ENCODE measurements at places on chromosomes 2 and 18.

GRCh38 chr2:109256111-109256510, 127.1 kb downstream of the SH3RF3 start:
- DNase-seq, result no peak

DNA sequence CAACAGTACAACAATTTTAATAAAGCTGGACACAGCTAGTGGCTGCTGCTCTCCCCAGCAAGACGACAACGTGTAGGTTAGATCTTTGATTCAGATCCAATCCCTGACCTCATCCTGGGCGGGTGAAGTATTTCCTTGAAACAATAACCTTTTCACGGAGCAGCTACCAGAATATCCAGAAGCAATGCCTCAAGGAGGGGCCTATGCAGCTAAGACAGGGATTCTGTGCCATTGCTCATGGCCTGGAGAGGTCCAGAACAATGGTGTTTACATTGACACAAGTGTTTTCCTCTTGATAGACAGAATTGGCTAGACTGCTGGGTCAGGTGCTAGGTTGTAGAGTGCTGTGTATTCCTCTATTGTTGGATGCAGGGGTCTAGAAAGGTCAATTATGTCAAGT, 520.1 kb downstream of the BCL11A start:
- DNase-seq, result no peak

- DNase-seq, result no peak
These were observed 70.0 kb downstream of the CAPN13 start for GRCh38 chr2:30737326-30737610.

DNA sequence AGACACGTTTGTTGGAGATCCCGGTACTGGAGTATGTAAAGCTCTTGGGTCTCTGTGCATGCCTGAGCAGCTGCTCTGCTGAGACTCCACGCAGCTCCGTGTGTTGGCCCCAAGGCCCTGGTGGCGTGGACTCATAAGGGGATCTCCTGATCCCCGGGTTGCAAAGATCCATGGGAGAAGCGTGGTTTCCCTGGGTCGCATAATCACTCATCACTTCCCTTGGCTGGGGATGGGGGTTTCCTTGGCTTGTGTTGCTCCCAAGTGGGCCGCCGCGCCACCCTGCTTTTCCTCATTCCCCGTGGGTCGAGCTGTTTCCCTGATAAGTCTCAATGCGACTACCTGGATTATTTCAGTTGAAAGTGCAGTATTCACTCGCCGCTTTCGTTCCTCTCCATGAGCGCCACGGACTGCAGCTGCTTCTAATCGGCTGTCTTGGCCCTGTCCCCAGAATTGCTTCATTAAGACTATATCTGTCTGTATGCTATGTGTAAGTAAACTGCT, 76.0 kb downstream of the EPC2 start:
- DNase-seq, result no peak

DNA sequence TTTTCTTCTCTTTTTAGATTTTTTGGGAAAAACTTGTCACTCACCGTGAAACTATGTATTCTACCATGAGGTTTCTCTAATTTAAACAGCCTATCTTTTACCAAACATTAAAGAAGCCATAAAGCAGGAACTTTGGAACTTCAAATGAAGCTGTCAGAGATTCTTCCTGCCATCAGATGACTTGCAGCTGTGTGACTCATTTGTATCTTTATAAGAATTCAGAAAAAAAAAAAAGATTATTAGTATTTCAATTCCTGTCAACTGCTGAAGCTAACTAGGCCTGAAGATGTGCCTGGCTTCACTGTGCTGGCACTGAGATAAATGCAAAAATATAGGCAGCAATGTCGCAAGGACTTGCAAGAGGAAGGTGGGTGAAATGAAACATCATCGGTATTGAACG, 1399.1 kb upstream of the PIK3C3 start:
- no peak for DNase-seq

DNA sequence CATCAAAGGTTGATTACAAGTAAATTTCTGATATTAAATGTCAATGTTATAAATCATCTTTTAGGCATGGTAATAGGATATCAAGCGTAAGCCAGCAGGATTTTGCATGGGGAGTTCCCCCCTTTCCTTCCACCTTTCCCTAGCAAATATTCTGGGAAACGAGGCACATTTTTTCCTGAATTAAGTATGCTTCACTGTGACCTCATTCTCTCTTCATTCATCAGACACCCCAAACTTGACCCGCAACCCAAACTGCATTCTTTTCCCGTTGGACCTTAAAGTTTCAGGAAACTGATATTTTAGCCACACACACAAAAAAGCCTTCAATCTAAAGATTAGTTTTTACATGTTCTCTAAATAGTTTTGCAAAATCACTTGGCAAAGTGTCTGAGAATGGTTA, 214.5 kb upstream of the CTAGE1 start:
- no peak for DNase-seq

DNA sequence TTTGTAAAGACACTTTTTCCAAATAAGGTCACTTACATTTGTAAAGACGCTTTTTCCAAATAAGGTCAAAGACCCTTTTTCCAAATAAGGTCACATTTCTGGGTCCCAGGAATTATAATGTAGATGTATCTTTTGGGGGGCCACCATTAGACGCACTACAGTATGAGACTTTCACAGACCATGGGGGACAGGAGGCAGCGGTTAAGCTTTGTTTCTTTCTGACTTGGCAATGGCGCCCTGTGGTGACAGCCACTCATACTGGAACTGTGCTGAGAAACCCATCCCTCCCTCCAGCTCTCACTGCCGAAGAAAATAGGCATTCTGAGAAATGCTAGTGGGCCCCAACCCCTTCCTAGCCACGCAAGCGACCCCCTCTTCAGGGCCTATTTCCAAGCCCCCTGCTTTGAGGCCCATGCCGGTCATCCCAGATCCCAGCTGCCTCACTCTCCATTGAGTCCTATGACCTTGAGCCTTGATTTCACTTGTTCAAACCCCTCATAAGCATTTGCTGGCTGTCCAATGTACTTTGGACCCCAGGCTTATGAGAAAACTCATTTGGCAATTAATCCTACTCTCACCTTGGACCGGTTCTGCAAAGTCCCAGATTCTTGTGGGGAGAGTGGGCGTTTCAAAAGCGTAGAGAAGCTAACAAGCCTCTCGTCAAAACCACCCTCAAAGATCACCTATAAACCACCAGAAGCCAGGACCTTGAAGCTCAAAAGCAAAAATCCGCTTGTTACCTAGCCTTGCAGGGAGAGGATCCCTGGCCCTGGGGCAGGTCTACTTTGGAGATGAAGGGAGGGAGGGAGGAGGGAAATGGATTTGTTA, 11.3 kb upstream of the SPATA3 start:
- DNase-seq, result no peak

- peak; percentile 40 for DNase-seq
These were observed 25.6 kb downstream of the ZNF407 start for GRCh38 chr18:74623047-74623816.

- DNase-seq, result no peak
These were observed 25.6 kb downstream of the DNMT3A start for GRCh38 chr2:25316101-25316500.

DNA sequence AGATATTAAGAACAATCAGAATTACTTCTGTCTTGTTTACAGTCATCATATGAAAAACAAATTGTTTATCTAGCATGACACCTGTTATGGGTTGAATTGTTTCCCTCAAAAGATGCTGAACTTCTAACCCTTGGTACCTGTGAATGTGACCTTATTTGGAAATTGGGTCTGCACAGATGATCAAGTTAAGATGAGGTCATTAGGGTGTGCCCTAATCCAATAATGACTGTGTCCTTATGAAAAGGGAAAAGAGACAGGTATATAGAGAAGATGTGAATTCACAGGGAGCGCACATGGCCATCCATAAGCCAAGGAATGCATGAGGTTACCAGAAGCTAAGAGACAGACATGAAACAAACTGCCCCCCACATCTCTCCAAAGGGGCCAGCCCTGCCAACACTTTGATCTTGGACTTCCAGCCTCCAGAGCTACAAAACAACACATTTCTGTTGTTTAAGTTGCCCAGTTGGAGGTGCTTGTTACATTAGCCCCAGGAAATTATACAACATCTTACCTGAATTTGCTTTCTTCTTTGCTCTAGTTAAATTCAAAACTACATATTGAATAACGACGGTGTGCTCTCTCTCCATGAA, 2.3 kb upstream of the HPCAL1 start:
- DNase-seq, result no peak

DNA sequence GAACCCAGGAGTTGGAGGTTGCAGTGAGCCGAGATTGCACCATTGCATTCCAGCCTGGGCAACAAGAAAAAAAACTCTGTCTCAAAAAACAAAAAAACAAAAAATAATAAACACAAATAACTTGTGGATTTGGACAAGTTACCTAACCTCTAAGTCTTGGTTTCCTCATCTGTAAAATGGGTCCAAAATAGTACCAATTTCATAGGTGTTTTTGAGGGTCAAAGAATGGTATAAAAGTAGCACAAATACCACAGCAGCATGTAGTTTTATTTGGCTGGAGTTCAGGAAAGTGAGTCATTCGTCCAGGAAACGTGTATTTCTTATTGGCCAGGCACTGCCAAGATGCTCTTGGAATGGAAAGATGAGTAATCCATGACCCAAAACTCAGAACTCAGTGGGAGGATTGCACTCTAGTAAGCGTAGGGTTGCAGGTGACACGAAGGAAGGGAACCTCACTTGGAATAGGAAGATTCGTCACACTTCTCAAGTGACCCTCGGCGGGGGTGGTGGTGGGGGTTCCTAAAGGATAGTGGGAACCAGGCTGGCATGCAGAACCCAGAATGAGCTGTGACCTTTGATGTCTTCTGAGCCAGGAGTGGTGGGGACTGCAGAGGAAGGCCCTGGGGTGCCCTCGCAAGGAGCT, 24.4 kb downstream of the GRHL1 start:
- DNase-seq, result peak; percentile 93

- DNase-seq, result no peak
These were observed 422.8 kb upstream of the HNRNPA3 start for GRCh38 chr2:176789751-176790150.

GRCh38 chr2:126586317-126586716, 69.6 kb upstream of the GYPC start:
- no peak for DNase-seq

DNA sequence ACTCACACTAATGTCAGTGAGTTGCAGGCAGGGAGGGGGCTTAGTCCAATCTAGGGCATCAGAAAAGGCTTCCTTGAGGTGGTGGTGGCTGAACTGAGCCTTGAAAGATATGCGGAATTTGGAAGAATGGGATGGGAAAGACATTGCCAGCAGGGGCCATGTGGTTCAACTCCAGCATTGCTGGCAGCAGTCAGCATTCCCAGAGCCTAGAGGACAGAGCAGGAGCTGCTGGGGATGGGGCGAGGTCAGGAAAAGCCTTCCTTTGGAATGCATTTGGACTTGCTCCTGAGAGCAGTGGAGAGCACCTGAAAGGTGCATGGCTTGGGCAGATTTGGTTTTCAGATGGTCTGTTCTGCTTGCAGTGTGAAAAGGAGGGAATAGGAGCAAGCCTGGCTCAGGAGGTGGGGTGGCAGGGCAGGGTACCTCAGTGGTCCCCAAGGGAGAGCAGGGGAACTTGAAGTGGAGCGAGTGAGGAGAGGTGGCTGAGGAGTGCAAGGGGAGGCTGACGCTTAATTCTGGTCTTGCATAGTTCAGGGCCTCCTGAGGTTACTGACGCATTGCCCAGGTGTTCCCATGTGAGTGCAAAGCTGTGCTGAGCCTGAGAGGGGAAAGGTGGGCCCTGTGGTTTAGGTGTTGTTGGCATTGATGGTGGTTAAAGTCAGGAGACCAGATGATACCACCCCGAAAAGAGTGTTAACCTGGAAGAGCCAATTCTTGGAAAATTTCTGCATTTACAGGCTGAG, 112.1 kb upstream of the MGAT5 start:
- no peak for DNase-seq

DNA sequence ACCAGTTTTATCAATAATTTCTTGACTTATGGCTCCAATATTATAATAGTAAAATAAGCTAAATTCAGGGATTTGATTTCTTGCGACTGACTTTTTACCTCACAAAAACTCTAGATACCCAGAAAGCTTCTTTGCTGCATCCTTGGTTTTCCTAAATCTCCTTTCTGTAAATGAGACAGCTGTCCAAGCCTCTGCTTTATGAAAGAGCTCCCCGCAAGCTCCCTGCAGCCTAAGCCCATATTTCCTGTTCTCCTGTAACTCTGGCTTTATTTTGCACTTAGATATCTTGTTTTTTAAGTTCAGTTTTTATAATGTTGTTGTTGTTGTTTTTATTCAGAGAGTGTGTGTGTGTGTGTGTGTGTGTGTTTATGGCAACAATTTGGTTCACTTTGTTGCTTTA, 361.7 kb upstream of the PKDCC start:
- DNase-seq, result no peak

- no peak for DNase-seq
These were observed 97.1 kb upstream of the RBMS1 start for GRCh38 chr2:160590664-160591063.

DNA sequence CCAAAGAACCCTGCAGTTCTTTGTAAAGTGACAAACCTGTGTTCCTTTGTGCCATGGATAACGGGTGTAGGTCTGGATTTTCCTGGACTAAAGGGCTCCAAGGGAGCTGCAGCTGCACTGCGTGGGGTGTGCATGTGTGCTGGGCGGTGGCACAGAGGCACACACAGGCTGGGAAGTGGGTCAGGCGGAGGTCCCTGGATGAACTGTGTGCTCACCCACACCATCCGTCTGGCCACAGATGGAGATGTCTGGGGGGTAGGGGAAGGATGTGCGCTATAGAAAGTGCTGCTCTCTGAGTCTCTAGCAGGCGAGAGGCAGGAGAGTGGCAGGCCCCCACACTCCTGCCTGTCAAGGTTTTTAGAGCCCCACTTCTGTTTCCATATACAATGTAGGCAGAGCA, 137.2 kb downstream of the LOXHD1 start:
- no peak for DNase-seq

DNA sequence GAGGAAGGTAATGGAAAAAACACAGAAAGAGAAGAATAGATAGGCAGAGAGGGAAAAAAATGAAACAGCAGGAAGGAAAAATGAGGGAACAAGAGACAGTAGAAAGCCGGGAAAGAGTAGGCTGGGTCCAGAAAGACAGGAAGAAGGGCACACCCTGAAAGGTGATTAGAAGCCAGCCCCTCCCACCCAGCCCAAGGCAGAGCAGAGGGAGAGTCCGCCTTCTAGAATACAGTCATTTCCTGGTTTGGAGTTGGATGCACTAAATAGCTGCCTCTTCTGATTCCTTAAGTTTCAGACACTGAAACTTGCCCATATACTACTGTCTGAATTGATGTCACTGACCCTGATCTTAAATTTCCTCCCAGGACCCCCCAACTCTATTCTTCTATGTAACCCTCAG, 17.9 kb upstream of the DSG3 start:
- no peak for DNase-seq
